ENCODE measurements at places on chromosomes 2 and 18.

GRCh38 chr2:33441235-33441810, 35.1 kb upstream of the RASGRP3 start:
- peak; percentile 70 for DNase-seq
- H3K36me3 ChIP-seq, result no peaks in the 10 kb centered on the region
- H3K27ac ChIP-seq, result no peak overlapping the region
- no peaks in the 10 kb centered on the region for H3K4me1 ChIP-seq
- no peaks in the 10 kb centered on the region for H3K27me3 ChIP-seq

DNA sequence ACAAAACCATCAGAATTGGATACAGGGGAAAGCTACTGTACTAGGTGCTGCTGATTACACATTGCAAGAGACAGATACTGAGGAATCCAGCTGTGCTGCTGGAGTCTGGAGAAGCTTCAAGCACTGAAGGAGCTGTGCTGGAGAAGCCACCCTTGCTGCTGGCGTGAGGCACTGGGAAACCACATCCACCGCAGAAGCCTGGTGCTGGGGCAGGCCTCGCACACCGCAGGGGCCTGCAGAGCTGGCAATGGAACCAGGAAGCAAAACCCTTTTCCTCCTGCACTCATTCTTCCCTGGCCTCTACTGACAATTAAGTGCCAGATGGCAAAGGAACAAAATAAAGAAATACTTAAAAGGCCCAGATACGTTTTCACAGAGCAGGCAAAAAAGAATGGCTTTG, 94.4 kb upstream of the MSH6 start:
- H3K27me3 ChIP-seq, result no peaks in the 10 kb centered on the region
- no peaks in the 10 kb centered on the region for H3K36me3 ChIP-seq
- H3K4me1 ChIP-seq, result no peaks in the 10 kb centered on the region
- DNase-seq, result no peak
- no peak overlapping the region for H3K27ac ChIP-seq
- no peak overlapping the region for H3K4me3 ChIP-seq

GRCh38 chr2:72674982-72675915, 150.6 kb downstream of the EXOC6B start:
- H3K27ac ChIP-seq, result no peak overlapping the region
- H3K36me3 ChIP-seq, result no peaks in the 10 kb centered on the region
- no peak for DNase-seq
- no peaks in the 10 kb centered on the region for H3K4me1 ChIP-seq
- no peak overlapping the region for H3K4me3 ChIP-seq

DNA sequence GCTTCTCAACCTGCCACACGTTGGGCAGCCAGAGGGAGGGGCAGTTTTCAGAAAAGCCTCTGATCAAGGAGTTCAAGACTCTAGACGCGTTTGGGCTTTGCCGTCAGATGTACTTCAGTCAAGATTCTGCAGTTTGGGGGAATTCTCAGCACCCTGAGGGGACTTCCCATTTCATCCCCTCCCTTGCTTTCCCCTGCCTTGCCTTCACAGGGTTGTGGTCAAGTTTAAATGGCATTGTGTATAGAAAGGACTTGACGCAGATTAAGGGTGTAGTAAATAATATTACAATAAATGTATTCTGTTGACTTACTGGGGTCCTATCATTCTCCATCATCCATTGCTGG, 198.3 kb upstream of the NABP1 start:
- no peak overlapping the region for H3K27ac ChIP-seq
- no peaks in the 10 kb centered on the region for H3K27me3 ChIP-seq
- no peaks in the 10 kb centered on the region for H3K36me3 ChIP-seq
- no peak overlapping the region for H3K4me3 ChIP-seq

DNA sequence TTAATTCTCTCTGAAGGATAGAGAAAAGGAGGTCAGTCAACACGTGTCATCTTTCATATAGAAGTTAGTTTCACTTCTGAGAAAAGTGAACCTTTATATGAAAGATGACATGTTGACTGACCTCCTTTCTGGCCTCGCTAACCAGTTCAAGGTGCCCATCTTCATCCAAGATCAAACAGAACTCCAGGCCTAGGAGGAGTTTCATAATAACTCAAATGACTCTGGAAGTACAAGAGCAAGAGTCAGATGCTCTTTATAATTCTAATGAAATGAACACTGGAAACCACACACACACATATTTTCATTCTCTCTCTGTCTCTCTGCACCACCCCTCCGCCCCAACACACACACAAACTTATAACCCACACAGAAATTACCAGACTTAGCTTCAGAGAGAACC, 16.3 kb downstream of the ANKRD44 start:
- H3K4me1 ChIP-seq, result peaks cover 61% of the 10 kb centered on the region
- H3K36me3 ChIP-seq, result no peaks in the 10 kb centered on the region
- H3K27me3 ChIP-seq, result no peaks in the 10 kb centered on the region
- H3K4me3 ChIP-seq, result no peak overlapping the region
- peak overlapping the region; percentile 67 for H3K27ac ChIP-seq
- no peak for DNase-seq

- no peak overlapping the region for H3K4me3 ChIP-seq
- H3K4me1 ChIP-seq, result peaks cover 18% of the 10 kb centered on the region
- no peak for DNase-seq
- H3K27ac ChIP-seq, result no peak overlapping the region
- peaks cover 11% of the 10 kb centered on the region for H3K36me3 ChIP-seq
- H3K27me3 ChIP-seq, result no peaks in the 10 kb centered on the region
Measured at GRCh38 chr18:76455003-76455676, 39.9 kb downstream of the ZNF516 start.

GRCh38 chr2:145741636-145742035, 1221.7 kb upstream of the ZEB2 start:
- H3K36me3 ChIP-seq, result no peaks in the 10 kb centered on the region
- no peak overlapping the region for H3K27ac ChIP-seq
- DNase-seq, result no peak
- peaks cover 20% of the 10 kb centered on the region for H3K4me1 ChIP-seq
- H3K4me3 ChIP-seq, result no peak overlapping the region

- no peaks in the 10 kb centered on the region for H3K36me3 ChIP-seq
- no peak for DNase-seq
- no peak overlapping the region for H3K27ac ChIP-seq
- peaks cover 6% of the 10 kb centered on the region for H3K4me1 ChIP-seq
Measured at GRCh38 chr2:138474100-138474825, 27.3 kb upstream of the SPOPL start.

- H3K27ac ChIP-seq, result no peak overlapping the region
- H3K4me3 ChIP-seq, result no peak overlapping the region
- no peaks in the 10 kb centered on the region for H3K4me1 ChIP-seq
- H3K36me3 ChIP-seq, result no peaks in the 10 kb centered on the region
- DNase-seq, result no peak
Measured at GRCh38 chr2:174145827-174146226, 102.5 kb downstream of the OLA1 start.

Measured in left lung (tissue), 14 donors.